H1 (cell line): ENCODE measurements at places on chromosomes 1 and 21.

GRCh38 chr1:210198840-210199239 lies 33.8 kb upstream of the SERTAD4 start:
- no peak for DNase-seq

GRCh38 chr1:185654199-185654951 lies 79.8 kb upstream of the HMCN1 start:
- DNase-seq: no peak

DNA sequence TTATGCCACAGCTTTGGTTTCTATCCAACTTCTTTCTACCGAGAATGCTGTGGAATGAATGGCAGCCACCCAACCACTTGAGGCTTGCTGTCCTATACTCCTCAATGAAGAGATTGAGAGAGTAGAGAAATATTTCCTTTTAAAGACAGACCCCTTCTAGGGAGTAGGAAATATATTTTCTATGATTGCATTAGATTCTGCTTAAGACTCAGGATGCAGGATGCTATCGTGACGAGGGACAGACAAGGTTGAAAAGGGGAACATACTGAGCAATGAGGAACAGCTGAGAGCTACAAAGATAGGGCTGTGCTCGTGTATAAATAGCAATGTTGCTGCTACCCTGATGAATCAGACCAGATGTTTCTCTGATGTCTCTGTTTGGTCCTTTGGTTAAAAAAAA lies 7.1 kb upstream of the RASAL2 start:
- no peak for DNase-seq

DNA sequence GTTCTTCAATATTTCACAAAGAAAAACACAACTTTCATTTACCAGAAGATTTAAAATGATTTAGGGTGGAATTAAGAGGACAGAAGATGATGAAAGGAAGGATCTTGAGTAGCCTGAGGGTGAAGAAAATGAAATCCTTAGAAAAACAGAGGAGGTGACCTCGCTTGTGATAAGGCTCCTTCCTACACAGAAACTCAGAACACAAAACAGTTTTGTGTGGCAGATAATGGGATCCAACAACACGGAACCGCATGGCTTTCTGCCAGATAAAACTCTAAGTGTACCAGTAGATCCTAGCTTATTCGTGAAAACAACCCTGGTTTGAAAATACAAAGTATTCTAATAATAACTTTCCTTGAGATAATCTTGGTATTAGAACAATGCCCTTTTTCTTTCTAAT lies 74.0 kb upstream of the EXO1 start:
- DNase-seq: no peak

DNA sequence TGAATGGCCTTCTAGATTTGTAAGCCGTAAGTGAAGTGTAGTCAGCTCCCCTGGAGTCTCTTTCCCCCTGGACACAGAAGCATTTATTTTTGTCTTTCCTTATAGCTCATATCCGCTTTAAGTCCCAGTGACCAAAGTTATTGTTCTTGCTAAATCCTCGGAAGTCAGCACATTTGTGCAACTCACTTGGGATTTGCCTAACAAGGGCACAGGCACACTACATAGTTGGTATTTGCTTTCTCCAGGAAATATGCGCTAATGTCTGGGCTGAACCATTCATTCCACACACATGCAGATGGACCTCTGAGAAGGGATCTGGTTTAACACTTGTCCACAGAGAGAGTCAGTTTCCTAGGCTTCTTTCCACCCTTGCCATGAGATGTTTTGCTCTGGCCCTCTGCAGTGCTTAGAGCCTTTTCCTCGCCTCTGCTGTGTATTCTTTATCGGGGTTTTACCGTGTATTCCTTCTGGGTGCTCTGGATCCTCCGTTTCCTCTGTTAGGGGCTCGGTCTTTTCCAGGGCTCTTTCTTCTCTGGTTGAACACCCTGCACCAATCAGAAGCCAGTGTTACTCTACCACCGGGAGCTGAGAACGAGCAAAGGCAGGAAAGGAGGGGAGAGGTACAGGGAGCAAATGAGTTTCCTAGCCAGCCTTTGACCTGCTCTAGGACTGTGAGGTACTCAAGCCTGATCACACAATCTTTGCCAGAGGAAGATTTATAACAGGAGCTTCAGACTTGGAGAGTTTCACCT lies 72.4 kb downstream of the ABCA4 start:
- DNase-seq: no peak

GRCh38 chr21:46498335-46499050 lies 39.8 kb downstream of the DIP2A start:
- DNase-seq: no peak

GRCh38 chr1:241842565-241842964 lies 5.4 kb upstream of the EXO1 start:
- no peak for DNase-seq

DNA sequence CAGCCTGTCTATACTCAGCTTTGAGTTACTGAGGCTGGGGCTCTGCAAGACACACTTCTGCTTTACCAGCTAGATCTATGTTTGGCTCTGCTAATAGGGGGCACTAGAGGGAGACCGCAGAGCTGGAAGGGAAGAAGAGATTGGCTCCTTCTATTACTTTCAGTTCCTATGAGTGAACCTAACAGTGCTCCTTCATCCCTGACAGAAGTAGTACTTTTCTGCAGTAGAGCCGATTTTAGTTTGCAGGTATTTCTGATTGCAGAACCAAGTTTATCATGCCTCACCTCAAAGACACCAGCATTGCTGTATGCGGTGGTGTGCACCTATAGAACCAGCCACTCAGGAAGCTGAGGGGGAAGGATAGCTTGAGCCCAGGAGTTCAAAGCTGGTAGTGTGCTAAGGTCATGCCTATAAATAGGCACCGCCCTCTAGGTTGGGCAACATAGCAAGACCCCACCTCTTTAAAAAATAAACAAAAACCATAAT lies 5.7 kb upstream of the ZDHHC18 start:
- DNase-seq: no peak

GRCh38 chr1:243500512-243500911 lies 244.7 kb downstream of the SDCCAG8 start:
- DNase-seq: no peak

DNA sequence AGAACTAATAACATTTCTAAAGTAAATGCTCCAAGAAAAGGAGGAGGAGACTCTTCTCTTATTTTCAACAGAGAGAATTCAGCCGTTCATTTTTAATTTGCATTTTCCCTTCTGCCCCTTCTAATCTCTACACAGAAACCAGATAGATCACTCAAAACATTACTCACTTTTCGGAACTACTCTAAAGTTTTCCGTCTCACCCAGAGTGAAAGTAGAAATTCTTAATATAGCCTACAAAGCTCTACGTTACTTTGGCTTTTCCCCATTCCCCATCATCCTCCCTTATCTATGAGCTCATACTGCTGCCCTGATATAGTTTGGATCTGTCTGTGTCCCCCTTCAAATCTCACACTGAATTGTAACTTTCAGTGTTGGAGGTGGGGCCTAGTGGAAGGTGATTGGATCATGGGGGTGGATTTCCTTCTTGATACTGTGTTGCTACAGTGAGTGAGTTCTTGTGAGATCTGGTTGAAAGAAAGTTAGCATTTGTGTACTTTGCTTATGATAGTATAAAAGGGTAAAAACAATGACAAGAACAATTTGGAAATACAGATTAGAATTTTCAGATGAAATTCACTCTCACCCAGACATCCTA lies 188.2 kb downstream of the AMY1C start:
- DNase-seq: no peak

- DNase-seq: peak; percentile 78
Measured at GRCh38 chr1:55215194-55216021, at the start of gene USP24. USP24 (minus strand) TSS chr1:55215364; CDS start chr1:55215113, 251 bp downstream.

DNA sequence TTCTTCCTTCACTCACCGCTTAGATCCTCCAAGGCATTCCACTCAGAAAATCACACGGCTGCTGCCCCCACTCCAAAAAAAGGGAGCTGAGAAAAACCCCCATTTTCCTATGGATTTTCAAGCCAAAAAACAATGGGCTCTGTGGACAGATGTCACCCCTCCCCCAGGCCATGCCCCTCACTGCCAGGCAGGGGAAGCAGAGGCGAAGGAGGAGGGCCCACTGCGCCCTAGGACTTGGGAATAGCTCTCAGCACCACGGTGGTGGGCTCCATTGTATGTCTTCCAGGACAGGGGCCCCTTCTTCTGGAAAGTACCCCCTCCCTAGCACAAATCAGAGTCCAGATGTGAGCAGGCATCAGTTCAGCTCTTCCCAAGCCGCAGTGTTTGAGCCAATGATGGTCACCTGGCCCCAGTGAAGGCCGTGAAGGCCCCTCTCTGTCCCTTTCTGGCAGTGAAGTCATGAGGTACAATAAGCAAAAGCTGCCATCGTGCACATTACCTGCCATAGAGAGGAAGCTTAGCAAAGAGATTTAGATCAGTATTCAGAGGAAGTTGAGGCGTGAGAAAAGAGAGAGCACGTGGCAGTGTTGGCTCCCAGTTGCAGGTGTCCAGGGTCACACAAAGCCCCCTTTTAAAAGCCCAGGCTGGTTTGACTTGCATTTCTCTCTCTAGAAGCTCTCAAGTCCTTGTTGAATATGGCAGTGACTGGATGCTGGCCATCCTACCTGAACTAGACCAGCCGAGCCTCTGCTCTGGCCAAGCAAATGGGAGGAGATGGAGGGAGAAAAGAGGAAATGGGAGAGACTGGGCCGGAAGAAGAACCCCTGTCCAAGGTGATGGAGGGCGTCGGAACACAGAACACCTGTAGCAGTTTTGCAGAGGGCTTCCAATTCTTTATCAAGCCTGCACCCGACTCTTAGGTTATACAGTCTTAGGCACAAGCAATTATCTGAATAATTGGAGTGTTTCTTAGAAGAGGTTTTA lies 149.0 kb downstream of the TOMM20 start:
- DNase-seq: no peak

GRCh38 chr1:45478121-45478814 lies 12.7 kb downstream of the TESK2 start:
- no peak for DNase-seq

GRCh38 chr1:169574336-169574735 lies 11.9 kb downstream of the F5 start:
- DNase-seq: no peak

DNA sequence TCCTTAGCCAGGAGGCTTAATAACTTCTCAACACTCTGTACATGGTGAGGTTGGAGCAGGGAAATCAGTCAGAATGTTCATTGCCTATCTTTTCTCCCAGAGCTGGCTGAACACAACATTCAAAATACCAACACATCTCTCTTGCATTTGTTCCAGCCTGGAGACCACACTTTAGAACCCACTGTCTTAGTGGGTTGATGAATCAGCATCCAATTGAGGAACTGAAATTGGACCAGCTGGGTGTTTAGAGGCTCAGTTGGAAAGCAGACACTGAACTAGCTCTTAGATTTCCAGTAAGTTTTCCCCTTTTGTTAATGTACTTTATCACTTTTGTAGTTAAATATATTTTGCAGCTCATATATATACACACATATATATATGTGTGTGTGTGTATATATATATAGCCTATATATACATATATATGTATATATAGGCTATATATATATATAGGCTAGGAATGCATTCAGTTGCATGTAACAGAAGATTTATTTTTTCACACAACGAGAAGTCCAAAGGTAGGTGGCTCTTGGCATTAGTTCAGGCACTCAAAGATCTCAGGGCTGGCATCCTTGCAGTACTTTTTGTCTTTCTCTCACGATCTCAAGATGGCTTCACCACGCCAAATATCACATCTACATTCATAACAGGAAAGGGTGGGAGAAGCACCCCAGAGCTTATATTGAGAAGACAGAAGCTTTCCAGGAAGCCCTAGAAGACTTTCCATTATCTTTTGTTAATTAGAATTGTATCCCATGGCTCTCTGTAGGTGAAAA lies 35.0 kb upstream of the HUNK start:
- DNase-seq: no peak

DNA sequence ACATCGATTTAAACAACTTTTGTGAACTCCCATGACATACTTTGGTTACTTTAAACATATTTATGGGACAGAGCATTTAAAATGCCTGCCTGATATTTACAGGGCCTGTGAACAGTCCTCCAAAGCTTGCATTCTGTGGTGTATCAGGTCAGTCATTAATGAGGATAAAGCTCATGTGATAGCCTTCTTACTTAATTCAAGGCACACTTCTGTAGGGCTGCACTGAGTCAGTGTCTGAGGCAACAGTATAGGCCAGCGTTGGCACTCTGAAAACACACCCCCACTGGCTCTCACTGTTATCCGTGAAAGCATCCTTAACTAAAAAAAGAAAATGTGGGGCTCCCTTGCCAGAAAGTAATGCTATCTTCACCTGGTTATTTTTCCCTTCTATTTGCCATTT lies 200.0 kb downstream of the NFIA start:
- no peak for DNase-seq

GRCh38 chr1:2324553-2325366 lies 66.6 kb downstream of the MORN1 start:
- no peak for DNase-seq

DNA sequence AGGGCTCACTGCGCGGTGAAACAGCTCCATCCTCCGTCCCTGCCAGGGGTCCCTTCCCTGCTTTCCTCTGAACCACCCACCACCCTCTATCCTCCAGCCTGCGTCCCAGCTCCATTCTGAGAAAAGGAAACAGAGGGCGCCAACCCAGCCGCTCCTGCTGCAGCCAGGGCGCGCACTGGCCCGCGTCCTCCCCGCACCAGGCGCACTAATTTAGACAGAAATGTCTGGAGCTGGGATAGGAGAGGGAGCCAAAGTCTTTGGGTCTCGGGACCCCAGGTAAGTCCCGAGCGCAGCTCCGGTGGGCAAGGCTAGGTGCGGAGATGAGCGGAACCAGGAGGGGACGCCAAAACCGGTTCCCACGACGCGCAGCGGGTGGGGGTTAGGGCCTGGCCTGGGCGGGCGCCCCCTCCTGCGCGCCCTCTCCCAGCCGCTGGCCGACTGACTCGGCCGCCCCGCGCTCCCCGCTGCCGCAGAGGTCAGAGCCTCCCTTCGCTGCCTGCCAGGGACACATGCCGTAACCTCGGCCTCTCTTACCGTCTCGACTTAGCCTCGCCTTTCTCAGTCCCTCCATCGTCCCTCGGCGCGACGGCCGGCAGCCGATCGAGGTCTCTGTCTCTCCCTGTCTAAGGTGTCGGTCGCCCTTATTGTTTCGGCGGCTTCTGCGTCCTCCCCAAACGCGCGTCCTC lies 2.0 kb downstream of the CAMK2N1 start:
- peak; percentile 81 for DNase-seq

GRCh38 chr1:199020904-199021303 lies 382.1 kb downstream of the PTPRC start:
- no peak for DNase-seq

- no peak for DNase-seq
Measured at GRCh38 chr21:35677298-35677841, 383.0 kb downstream of the SETD4 start.

- DNase-seq: no peak
Measured at GRCh38 chr1:226738995-226739695, at the start of gene ITPKB. ITPKB (minus strand) TSS chr1:226739282; CDS start chr1:226737458, 1,824 bp downstream.

DNA sequence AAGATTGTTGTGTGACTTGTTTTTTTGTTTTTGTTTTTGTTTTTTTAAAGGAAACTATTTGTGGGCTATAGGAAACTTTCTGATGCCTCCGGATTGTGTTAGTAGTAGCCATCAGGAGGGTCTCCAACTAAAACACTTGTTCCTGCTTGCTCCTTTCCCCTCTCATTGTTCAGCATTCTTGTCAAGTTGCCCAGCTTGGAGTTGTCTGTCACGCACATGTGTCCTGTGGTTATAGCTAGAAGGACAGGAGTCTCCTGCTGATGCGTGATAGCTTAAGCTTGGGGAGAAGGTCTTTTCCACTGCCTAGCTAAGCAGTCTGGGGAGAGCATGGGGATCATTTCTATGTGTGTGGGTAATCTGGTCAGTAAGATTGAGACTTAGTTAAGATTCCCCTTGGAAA lies 3.2 kb upstream of the LYPLA2 start:
- no peak for DNase-seq

- DNase-seq: no peak
Measured at GRCh38 chr1:100433563-100433962, 81.3 kb downstream of the CDC14A start.

GRCh38 chr1:100708476-100709062 lies 11.0 kb upstream of the VCAM1 start:
- DNase-seq: no peak

GRCh38 chr1:218348628-218349071 lies 3.5 kb downstream of the TGFB2 start:
- DNase-seq: no peak
